ENCODE measurements at places on chromosomes 6 and 20. TPM values are rescaled to one million over a fixed set of nuclear protein-coding genes. Genes with fewer than 3 reads are reported as not detected.

DNA sequence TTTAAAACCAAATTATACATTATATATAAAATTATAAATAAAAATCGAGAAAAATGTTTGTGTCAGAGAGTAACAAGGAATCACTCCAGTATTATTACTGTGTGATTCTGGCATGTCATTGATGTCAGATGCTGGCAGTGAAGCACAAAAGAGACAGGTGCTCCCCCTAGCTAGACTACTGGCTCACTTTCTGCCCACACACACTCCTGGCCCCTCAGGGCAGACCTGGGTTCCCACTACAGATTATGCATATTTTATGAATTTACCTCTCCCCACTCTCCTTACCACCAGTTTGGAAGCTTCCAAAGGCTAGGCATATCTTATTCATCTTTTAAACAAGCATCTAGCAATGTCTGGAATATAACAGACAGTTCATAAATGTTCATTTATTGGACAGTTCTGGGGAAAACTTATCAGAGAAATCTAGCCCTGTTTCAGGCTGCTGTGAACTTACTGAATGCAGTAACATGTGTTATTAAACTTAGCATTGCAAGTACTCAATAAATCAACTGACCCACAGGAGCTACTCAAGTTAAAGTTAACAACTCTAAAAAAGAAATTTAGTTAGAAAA lies 12.8 kb downstream of the SNX3 start:
- DNase-seq: no peak

The MICA gene
- 27.1 TPM for total RNA-seq

DNA sequence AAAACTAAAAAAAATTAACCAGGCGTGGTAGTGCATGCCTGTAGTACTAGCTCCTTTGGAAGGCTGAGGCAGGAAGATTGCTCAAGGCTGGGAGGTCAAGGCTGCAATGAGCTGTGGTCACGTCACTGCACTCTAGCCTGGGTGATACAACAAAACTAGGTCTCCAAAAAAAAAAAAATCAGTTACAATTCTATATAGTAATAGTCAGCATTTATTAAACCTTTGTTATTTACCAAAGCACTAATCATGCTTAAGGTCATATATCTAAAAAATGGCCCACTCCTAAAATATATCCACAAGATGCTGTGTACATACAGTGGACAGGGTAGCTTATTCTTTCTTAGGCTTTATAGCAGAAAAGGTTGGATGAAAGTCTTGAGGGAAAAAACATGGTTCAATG lies 152.4 kb downstream of the TFAP2A start:
- no peak for DNase-seq

The BPI gene
- total RNA-seq: not detected

The HLA-DPB1 gene
- 39.2 TPM for total RNA-seq

DNA sequence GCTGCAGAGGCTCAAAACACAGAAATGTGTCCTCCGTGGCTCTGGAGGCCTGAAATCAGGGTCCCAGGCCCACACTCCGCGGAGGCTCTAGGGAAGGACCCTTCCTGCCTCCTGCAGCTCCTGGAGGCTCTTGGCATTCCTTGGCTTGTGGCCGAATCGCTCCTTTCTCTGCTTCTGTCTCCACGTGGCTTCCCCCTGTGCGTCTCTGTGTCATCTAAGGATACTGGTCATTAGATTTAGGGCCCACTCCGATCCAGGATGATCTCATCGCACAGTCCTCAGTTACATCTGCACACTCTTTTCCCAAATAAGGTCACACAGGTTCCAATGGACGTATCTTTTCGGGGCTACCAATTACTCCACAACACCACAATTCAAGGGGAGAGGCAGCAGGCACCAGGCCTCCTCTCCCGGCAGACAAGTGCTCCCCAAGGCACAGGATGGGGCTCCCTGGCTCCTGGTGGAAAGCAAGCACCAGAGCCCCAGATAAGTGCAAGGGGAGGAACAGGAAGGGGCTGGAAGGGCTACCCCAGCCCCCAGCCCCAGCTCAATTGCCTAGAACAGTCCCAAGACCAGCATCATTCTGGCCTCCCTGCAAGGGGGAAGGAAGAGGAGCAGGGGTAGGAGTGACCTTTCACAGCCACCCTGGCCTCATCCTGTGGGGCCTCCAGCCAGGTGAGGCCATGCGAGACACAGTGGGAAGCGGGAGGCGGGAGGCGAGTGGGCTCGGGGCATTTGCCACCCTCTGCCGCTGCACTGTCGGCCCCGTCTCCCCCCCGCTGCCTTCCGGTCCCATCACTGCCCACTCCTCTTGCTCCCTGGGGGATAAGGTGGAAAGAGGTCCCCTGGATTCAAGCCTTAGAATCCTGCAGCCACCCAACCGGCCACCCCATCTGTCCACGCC lies 16.3 kb downstream of the NTSR1 start:
- peak; percentile 74 for DNase-seq

- DNase-seq: no peak
These were observed 2.8 kb upstream of the CST4 start for GRCh38 chr20:23691675-23692074.

The ADGRF5 gene
- 8.1 TPM for total RNA-seq

- DNase-seq: no peak
These were observed 265.0 kb upstream of the TAB2 start for GRCh38 chr6:149052350-149053106.

DNA sequence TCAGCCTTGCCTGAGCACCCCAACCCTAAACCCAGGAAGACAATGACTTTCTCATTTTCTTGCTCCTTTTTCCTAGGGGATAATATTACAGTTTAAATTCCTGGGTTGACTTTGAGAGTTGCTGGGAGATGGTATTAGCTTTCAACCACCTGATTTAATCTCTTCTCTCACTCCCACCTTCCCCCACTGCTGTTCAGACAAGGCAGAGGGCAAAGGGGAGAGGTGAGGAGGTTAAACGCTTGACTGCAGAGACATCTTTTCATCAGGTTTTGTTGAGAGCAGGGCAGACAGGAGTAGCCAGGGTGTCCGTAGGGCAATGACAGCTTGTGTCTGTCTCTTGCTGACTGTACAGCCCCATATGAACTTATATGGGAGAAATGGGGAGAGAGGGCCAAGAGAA lies 811.2 kb downstream of the MAFB start:
- no peak for DNase-seq

DNA sequence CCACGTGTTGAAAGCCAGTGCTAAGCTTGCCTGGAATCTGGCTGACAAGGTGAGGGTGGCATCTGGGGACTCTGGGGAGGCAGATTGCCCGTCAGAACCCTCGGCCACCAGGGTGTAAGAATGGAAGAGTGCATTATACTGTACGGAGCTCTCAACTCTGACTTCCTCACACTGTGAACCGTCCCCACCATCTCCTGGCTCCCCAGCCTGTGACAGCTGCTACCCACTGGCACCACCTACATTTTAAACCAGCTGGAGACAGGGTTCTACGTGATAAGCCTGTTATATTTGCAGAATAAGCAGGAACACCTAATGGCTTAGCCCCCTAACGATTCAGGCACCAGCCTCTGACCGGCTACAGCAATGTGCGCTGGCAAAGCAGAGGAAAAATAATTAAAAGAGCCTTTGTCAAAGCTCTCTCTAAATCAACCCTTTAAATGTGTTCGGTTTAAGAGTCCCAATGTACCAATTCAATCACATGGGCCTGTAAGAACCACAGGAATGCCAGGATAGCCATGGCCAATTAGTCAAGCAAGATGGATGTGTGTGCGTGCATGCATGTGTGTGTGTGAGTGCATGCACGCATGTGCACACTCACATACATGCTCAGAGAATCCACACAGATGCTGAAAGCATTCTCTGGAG lies 89.1 kb upstream of the TAB2 start:
- no peak for DNase-seq

DNA sequence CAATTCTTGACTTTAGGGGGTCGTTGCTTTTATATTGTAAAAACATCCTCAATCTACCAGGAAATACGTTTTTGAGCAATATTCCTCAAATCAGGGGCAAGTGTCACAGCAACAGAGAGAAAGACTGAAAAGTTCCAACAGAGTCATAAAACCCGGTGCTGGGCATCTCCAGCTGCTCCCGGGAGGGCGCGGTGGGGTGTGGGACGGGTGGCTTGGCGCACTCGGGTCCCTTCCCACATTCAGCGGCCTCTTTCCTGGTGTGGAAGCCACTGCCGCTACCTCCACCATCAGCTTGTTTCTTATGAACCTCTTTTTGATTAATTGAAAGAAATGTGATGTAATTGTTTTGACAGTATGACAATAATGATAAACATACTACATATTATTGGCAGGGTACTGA lies 98.2 kb downstream of the IRF4 start:
- DNase-seq: no peak

GRCh38 chr20:19648024-19648423 lies 110.0 kb upstream of the RIN2 start:
- DNase-seq: no peak

- DNase-seq: no peak
These were observed 235.0 kb downstream of the GMPR start for GRCh38 chr6:16473184-16473907.

DNA sequence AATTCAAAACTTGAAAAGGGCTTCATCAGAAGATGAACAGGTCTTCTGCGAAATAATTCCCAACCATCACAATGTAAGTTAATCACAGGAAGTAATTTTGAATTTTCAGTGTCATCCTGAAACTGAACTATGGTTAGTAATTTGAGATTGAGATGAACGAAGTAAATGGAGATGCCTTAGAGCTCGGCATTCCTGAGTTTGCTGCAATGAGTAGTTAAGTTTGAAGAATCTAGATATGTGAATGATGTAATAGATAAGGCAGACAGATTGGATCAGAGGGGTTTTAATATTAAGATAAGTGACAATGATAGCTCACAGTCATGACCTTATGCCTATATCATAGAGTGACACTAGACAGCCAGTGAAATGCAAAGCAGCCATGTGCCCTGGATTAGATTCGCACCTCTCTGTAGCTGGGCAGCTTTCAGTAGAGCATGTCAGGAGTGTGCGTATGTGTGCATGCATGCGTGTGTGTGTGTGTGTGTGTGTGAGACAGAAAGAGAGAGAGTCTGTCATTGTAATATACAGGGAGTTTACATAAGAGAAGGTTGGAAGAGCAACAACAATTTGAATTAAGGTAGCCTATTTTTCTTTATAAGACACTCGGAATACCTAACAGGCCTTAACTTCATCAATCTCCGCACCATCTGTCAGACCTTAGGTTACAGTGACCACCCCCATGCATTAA lies 233.0 kb downstream of the GMPR start:
- DNase-seq: no peak

DNA sequence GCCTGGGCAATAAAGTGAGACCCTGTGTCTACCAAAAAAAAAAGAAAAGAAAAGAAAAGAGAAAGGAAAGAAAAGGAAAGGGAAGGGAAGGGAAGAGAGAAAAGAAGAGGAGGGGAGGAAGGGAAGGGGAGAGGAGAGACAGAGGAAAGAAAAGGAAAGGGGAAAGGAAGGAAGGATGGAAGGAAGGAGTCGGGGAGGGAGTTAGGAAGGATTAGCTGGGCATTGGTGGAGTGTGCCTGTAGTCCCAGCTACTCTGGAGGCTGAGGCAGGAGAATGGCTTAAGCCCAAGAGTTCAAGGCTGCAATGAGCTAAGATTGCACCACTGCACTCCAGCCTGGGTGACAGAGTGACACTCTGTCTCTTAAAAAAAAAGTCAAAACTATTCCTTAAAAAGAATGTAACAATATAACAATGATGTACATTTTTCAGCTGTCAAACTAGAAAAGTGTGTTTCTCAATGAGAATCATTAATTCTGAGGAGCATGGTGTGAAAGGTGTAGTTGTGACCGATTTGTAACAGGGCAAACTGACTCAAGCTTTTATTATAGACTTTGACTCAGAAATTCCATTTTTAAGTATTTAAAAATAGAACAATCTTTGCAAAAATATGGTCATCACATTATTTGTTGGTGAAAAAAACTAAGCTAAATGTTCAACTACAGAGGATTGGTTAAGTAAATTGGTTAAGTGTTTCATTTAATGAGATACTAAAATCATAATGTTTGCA lies 14.7 kb downstream of the SNRPB start:
- DNase-seq: no peak

DNA sequence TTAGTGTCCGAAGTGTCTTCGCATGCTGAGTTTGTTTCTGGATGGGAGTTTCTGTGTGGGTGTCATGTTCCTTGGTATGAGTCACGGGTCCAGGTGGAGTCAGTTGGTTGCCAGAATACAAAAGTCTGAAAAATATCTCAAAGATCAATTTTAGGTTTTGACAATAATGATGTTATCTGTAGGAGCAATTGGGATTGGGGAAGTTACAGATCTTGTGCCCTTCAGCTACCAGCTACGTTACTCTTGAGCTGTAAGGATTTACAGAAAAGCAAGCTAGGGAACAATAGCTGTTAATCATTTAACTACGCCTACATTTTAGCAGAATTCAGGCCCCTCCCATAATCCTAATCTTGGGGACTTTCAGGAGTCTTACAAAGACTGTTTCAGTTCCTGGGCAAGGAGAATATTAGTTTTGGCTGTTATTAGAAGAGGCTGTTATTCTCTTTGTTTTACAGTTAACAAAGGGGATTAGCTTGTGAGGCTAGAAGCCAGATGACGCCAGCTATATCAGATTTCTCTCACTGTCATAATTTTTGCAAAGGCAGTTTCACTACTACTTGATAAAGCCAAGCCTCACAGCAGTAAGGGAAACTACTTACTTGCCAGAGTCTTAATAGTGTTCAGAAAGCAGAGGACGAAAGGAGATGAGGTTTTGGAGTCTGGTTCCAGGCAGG lies 15.4 kb upstream of the SLC22A16 start:
- no peak for DNase-seq

GRCh38 chr6:35356391-35356790 lies 14.0 kb downstream of the PPARD start:
- no peak for DNase-seq

- DNase-seq: no peak
These were observed 38.8 kb upstream of the EMILIN3 start for GRCh38 chr20:41405436-41405835.

The APOM gene
- not detected for total RNA-seq

- no peak for DNase-seq
These were observed 353.7 kb downstream of the GRIK2 start for GRCh38 chr6:101747160-101747559.

DNA sequence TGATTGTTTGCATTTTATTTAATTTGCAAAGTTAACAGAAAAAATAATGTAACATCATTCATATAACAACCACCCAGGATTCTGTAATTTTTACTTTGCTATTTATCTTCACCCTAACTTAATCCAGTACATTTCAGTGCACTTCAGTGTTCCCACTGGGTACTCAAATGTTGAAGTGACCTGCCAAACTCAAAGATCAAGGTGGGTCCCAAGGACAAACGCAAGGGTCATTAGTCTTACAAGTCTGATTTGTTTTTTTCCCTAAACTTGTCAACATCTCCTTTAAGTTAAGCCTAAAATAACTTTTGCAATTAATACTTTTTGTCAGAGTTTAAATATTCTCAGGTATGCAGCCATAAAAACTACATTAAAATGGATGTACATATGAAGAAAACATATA lies 53.0 kb downstream of the MOXD1 start:
- DNase-seq: no peak

The GSTA3 gene
- total RNA-seq: not detected

The HLA-DOA gene
- 2.4 TPM for total RNA-seq
